ENCODE measurements at places on chromosomes 3 and 15.

- no peak for DNase-seq
Measured at GRCh38 chr15:69013726-69014406, 629 bp upstream of the NOX5 start.

GRCh38 chr3:52531860-52532516 is 1.7 kb downstream of the NT5DC2 start:
- no peak for DNase-seq

DNA sequence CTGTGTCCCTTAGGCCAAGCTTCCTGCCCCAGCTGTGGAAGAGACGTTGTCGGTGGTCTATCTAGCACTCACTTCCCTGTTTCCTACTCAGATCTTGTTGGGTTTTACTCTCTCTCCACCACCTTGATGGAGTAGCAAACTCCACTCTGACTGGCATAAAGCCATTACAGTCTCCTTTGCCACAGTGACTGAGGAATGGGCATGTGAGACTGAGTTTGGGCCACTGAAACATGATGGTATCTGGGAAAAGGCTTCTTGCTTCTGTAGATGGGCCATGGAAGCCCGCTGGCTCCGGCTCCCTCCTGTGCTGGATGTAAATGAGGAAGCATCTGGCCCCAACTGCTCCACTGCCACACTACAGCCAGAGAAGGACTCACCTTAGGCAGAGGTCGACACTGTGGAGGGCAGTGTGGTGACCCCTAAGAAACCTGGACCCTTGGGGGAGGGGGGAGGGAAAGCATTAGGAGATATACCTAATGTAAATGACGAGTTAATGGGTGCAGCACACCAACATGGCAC is 9.4 kb upstream of the CAMK1 start:
- DNase-seq: no peak

GRCh38 chr15:69299943-69300588 is 1.4 kb downstream of the PAQR5 start:
- DNase-seq: no peak

GRCh38 chr3:88147261-88147660 is 2.5 kb upstream of the C3orf38 start:
- no peak for DNase-seq

GRCh38 chr3:88807491-88808105 is 299.8 kb upstream of the EPHA3 start:
- DNase-seq: no peak

DNA sequence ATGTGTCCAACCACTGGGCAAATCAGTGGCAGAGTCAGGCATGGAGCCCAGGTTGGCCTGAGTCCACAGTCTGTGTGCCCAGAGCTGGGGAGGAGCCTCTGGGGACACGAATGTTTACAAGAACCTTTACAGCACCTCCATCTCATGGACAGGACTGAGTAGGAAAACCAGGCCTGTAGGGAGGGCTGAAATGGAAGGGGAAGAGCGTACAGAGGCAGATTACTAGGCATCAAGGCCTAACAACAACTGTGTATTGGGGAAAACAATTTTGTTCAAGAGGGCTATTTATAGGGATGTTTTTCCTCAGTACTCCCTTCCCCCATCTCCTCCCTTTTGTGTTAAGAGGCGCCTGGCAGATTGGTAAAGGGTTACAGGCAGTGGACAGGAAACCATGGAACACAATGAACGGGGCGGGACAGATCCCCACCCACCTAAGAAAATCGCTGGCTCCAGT is 15.1 kb upstream of the ARHGAP31 start:
- DNase-seq: no peak

GRCh38 chr3:76958274-76958673 is 81.6 kb upstream of the ROBO2 start:
- no peak for DNase-seq
